Kidney (tissue), 22 donors: ENCODE measurements at places on chromosomes 12 and 14. TPM values are rescaled to one million over a fixed set of nuclear protein-coding genes. Genes with fewer than 3 reads are reported as not detected.

The CCDC196 gene
- not detected for total RNA-seq

GRCh38 chr14:20830831-20831230 is 28.2 kb upstream of the RNASE1 start:
- DNase-seq = no peak

GRCh38 chr12:68367116-68367515 is 35.0 kb upstream of the MDM1 start:
- no peak for DNase-seq

The SRRM4 gene
- total RNA-seq = 0.06 TPM
